ENCODE measurements at places on chromosomes 7 and 10.

- DNase-seq = no peak
These were observed 956.2 kb downstream of the SORCS3 start for GRCh38 chr10:105597312-105597711.

DNA sequence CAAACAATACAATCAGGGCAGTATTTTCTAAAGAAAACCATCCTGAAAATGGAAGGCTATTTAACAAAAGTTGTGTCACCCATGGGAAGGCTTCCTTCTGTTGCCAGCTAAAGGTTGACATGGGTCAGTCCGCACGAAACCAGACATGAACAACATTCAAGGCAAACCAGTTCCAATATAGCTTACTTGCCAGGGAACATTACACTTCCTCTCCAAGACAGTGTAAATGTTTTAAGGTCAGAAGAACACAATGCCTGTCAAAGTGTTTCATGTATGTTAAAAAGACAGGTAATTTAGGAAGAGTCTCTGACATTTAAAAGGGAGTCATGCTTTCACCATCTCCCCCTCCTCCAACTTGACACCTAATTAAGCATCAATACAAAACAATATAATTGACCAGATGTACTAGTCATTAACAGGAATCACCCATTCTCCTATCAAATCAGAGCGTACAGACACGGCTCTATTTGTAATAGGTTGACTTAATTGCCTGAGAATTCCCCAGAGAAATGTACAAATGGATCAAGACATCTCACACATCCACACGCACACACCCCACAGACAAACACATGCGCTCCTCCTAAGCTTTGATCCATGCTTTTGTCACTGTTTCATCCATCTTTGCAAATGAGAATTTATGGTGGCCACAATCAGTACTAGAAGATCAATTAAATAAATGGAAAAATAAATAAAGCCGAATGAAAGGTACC is 69.5 kb downstream of the CACNA2D1 start:
- no peak for DNase-seq

DNA sequence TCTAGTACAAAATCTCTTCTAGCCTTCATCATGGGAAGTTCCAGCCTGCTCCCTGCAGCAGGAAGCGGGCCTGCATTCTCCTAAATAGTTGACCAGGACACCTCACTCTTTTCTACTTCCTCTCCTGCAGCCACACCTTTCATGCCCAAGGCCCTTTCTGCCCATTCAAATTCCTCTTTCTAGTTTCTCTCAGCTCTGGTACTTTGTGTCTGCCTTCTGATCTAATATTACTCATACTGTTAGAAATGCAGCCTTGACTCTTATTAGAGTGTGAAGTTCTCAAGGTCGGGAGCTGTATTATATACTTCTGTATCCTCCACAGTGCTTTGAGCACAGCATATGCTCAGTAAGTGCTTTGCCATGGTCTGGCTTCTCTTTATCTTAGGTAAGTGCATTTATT is 103.1 kb downstream of the PRKCQ start:
- DNase-seq = no peak

DNA sequence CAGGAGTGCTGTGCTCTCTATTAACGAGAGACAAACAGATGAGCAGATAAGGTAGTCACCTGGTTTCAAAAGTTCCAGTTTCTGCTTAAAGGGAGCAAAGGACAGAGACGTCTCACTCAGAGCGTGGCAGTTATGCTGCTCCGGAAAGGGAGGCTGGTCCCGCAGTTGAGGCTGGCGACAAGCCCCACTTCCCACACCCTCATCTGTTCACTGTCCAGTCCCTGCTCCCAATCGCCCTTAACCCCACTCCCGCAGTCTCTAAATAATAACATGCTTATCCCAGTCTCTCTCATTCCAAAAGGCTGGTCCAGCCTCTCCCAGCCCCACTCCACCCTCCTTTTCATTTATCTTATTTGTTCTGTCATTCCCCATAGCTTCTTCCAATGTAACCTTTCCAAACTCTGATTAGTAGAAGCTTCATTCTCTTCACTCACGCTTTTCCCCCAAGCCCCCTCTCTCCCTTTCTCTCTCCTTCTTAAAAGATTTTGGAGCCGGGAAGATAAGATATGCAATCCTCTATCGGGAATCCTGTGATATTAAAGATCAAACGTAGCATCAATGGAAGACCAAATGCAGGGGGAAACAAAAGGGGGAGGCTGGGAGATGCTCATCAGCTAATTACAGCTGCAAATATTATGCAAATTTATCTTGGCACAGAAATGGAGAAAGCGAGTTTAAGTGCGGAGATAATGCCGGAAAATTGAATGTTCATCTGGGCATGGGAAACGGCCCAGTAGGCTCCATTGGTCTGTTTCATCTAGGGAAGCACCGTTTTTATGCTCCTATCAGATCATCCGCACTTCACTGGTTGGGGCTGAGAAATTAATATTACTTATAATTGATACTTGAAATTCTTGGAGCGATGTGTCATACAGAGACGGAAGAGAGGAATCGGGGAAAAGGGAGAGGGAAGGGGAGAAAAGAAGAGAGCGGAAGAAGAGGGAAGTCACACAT is 16.3 kb upstream of the GATA3 start:
- no peak for DNase-seq
